Omental fat pad (tissue), 4 donors: ENCODE measurements at places on chromosomes 16 and 17.
A peak's percentile ranks its signal among the peaks of the same experiment; 100 is the strongest.

GRCh38 chr17:76416899-76417298 is 32.5 kb downstream of the SPHK1 start:
- DNase-seq, result no peak

GRCh38 chr17:63786971-63787711 is 13.2 kb downstream of the DDX42 start:
- no peak for DNase-seq

DNA sequence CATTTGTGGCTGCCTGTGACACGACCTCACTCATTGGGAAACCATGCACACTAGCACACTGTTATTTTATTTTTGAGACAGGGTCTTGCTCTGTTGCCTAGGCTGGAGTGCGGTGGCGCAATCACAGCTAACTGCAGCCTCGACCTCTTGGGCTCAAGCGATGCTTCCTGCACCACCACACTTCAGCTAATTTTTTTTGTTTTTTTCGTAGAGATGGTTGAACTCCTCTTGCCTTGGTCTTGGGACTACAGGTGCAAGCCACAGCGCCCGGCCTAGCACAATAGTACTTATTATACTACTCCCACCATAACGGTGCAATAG is 2.8 kb upstream of the NPTX1 start:
- DNase-seq, result no peak

DNA sequence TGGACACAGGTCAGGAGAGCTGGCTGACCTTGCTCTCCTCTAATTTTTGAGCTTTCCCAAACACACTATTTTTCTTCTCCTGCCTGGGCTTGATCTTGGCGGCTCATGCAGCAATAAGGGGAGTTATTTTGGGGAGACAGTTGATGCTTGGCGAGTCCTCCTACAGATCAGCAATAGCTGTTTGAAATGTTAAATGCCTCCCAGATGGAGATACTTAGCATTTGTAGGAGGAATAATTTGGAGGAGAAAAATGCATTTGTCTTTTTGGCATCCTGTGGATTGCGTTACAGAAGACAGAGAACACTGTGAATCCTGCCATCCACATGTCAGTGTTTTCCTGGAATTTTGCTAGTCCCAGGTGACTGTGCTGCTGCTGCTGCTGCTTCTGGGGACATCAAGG is 328.0 kb upstream of the XYLT1 start:
- no peak for DNase-seq

DNA sequence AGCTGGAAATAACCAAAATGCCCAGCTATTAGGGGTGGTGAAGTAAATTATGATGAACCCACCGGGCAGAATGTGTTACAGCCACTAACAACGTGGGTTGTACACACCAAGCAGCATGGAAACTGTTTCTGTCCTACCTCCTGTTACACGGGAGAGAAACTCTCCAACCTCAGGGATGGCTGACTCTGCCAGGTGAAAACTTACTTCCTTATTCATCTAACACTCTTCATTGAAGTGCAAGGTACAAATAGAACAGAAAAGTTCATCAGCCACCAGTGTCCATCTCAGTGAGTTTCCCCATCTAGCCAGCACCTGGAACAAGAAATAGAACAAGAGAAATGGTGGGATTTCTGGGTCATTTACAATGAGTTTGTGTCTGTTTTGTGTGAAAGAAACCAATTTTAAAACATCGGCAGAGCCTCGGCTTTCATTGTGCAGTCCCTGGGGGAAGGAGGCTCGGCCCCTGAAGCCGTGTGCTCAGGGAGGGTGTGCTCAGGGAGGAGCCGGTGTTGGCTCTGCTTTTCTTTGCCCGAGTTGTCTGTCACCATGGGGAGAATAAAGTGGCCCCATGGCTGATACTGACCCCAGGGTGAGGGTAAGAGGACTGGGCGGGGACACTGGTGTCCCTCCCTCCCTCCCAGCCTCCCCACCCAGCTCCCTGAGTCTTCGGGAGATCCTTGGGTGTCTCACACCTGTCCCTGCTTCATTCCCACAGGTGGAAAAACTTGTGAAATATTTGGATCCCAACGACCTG is 39.8 kb downstream of the RAB11FIP4 start:
- DNase-seq, result no peak

GRCh38 chr16:12203780-12204351 is 227.3 kb downstream of the SNX29 start:
- DNase-seq, result no peak

GRCh38 chr17:77285594-77286390 is 145.0 kb downstream of the SEC14L1 start:
- DNase-seq, result no peak

DNA sequence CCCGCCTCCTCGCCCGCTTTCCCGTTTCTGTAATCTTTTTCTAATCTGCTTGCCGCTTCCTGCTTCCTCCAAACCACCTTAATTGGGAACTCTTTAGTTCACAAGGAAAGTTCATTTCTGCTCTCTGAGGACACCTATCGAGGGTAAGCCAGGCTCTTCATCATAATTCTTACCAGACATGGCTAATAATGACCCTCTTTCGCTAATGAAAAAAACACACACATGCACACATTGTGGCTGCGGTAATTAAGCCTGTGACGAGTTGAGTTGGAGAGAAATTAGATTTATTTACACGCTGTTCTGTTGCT is 100.6 kb downstream of the ZNF423 start:
- no peak for DNase-seq

GRCh38 chr16:58661199-58661830 is 23.3 kb downstream of the SLC38A7 start:
- DNase-seq, result no peak

GRCh38 chr17:17508646-17509591 is 12.7 kb upstream of the RASD1 start:
- no peak for DNase-seq

- DNase-seq, result no peak
Measured at GRCh38 chr17:2487306-2487705, 24.4 kb downstream of the METTL16 start.

GRCh38 chr16:83842756-83843507 is 35.2 kb downstream of the HSBP1 start:
- no peak for DNase-seq

DNA sequence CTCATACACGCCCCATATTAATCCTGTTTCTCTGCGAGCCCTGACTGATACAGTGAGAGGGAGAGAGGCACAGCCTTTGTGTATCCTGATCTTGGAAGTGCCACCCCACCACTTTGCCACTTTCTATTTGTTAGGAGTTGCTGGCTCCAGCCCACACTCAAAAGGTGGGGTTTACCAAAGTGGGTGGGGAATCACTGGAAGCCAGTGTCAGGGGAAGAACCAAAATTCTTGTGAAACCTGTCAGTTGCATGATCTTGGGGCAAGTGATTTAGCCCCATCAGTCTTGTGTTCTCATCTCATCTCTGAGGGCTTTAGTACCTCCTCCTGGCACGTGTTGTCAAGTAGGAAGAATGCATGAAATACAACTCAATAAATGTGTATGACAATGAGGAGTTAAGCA is 119.5 kb downstream of the SOX9 start:
- DNase-seq, result no peak

DNA sequence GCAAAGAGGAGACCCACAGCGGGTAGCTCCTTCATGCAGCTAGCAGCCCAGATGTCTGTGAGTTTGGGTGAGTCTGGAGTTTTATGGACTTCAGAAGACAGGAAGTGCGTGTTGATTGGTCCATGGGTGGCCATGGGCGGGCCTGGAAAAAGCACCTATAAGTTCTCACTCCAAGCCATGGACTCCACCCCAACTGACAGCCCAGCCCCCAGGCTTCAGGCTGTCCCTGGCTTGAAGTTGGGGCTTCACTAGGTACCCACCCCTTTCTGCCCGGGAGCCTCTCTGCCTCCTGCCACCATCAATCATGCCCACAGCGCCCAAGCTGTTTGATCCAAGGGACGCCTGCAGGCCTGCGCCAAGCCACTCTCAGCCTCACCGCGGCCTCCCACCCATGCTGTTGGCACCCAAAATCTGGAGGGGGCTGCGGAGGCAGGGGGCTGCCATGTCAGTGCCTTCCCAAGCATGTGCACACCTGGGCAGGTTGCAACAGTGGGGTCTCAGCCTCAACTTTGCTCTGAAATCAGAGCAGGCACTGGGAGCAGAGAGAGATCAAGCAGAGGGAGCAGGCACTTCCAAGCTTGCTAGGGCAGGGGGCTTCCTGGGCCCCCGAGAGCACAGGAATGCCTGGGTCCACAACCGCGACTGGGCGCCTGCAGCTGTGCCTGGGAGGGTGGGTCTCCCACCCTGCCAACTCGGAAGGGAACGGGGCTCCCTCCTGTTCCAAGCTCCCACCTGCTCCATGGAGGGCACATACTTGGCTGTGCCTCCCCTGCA is 1503.7 kb downstream of the CDH11 start:
- no peak for DNase-seq

GRCh38 chr16:61842666-61843065 is 193.6 kb downstream of the CDH8 start:
- DNase-seq, result no peak

GRCh38 chr17:13813347-13814240 is 211.9 kb upstream of the HS3ST3A1 start:
- DNase-seq, result no peak

DNA sequence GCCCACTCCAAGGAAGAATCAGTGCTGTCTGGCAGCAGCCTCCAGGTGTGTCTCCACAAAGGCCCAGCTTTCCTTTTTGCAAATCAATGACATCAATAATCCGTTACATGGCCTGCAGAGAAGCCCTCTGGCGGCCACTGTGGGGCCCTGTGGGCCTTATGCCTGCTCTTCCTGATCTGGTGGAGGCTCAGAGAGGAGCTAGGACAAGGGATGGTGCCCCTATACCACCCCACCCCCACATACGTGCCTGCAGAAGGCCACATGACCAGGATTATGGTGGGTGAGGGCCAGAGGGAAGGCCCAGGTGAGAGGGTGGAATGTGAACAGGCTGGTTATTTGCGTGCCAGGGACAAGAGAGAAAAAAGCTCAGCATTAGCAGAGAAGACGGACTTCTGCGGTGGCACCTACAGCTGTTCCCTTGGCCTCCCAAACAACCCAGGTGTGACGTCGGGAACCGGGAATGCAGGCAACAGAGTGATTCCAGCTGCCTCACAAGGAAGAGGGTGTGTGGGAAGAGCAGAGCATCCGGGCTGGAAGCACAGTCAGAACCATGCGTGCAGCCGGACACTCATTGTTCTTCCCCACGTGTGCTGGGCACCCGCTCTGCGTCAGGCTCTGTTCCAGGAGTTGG is 22.5 kb downstream of the EIF4A3 start:
- no peak for DNase-seq

DNA sequence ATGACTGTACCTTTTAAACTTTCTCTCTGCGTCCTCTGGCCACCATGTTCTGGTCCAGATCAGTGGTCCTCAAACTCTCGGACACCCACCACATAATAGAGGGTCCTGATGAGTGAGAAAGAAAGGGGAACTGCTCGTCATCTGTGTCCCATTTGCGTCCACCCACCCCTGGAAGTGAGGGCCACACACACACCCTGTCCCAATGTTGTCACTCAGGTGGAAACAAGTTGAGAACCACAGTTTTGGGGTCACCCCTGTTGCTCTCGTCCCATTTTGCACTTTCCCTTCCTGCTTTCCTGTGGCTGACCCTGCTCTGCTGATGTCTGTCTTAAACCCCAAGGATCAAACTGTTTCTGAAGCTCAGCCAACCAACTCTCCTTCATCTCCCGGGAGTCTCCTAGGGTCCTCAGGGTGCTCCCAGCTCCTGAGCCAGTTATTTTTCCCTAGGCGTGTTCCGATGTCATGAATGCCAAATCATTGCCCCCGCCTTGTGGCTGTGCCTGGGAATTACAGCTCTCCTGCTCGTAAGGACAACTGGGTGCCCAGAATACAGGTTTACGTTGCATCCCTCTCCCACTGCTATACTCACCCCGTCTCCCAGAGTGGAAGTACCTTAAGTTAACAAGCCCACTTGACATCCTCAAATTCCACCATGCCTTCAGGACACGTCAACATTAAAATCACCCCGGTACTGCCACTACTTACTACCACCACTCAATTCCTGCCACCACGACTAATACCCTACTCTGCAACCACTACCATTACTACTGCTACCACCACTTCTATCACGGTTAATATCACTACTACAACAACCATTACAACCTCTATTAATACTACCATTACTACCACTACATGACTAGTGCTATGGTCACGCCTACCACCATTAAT is 26.0 kb upstream of the HNF1B start:
- DNase-seq, result no peak

- no peak for DNase-seq
Measured at GRCh38 chr17:64747938-64748540, 85.9 kb upstream of the SMURF2 start.

GRCh38 chr17:41689497-41690299 is 1.0 kb downstream of the EIF1 start:
- DNase-seq, result no peak

- DNase-seq, result no peak
Measured at GRCh38 chr16:1327619-1327947, 5.9 kb upstream of the BAIAP3 start.

DNA sequence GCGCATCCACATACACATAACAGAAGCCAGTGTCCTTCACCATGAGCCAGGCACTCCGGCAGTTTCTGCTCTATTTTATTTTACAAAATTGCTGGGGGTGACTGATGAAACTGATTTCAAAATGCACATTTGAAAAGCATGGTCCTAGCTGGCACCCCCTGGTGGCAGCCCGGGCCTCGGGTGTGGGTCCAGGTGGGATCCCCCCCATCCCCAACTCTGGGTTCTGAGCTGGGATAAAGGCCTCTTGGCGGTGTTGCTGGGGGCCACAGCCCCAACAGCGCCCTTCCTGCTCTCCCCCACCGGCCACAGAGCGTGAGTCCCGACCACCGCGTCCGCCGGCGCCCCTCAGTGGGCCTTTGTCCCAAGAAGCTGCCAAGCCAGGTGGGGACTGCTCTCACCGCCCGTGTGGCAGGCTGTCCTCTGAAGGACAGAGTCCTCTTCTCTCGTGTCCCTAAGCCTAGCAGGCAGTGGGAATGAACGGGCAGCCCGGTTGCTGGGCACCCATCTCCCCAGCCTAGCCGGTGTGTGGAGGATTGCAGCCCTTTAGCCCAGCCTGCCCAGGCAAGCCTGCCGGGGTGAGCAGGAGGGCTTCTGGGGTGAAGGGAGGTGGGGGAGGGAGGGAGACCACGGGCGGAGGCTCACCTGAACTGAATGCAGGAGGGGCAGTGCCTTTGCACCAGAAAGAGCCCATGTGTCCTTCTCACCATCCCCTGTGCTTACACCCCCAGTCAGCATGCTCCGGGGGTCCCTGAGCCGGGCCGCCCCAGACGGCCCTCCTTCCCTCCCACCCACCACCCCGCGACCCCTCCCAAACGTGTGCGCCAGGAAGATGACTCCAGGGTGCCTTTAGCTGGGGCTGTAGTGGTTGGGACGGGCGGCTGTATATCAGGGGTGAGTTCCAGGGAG is 898 bp downstream of the SNAI3 start:
- DNase-seq, result peak; percentile 46
